ENCODE measurements at places on chromosomes 12 and 14.

- H3K36me3 ChIP-seq, result no peaks in the 10 kb centered on the region
- DNase-seq, result no peak
- H3K27ac ChIP-seq, result no peak overlapping the region
- no peak overlapping the region for H3K4me3 ChIP-seq
- no peaks in the 10 kb centered on the region for H3K4me1 ChIP-seq
Measured at GRCh38 chr12:52805739-52806138, 8.2 kb downstream of the KRT4 start.

DNA sequence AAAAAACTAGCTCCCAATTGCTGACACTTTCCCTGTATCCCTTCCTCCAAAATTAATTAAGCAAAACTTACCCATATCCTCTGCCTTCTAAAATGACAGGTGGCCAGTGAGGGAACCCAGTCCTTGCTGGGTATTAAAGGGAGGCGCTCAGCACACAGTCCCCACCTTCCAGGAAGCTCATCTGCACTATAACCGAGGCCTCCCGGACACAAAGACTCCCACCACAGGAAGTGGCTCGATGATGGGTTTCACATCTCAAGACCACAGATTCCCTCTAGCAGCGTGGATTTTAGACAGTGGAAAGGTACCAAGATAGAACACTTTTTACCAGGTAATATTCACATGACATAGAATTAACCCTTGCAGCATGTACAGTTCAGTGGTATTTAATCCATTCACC is 126.8 kb upstream of the NCOR2 start:
- H3K4me1 ChIP-seq, result peaks cover 43% of the 10 kb centered on the region
- H3K27me3 ChIP-seq, result no peaks in the 10 kb centered on the region
- no peak overlapping the region for H3K27ac ChIP-seq
- no peak overlapping the region for H3K4me3 ChIP-seq
- DNase-seq, result no peak
- H3K36me3 ChIP-seq, result no peaks in the 10 kb centered on the region

GRCh38 chr14:23286902-23287479 is 1.1 kb upstream of the HOMEZ start:
- no peaks in the 10 kb centered on the region for H3K27me3 ChIP-seq
- no peaks in the 10 kb centered on the region for H3K36me3 ChIP-seq
- H3K4me3 ChIP-seq, result peak overlapping the region; percentile 94
- peak overlapping the region; percentile 97 for H3K27ac ChIP-seq
- peaks cover 6% of the 10 kb centered on the region for H3K4me1 ChIP-seq
- no peak for DNase-seq

DNA sequence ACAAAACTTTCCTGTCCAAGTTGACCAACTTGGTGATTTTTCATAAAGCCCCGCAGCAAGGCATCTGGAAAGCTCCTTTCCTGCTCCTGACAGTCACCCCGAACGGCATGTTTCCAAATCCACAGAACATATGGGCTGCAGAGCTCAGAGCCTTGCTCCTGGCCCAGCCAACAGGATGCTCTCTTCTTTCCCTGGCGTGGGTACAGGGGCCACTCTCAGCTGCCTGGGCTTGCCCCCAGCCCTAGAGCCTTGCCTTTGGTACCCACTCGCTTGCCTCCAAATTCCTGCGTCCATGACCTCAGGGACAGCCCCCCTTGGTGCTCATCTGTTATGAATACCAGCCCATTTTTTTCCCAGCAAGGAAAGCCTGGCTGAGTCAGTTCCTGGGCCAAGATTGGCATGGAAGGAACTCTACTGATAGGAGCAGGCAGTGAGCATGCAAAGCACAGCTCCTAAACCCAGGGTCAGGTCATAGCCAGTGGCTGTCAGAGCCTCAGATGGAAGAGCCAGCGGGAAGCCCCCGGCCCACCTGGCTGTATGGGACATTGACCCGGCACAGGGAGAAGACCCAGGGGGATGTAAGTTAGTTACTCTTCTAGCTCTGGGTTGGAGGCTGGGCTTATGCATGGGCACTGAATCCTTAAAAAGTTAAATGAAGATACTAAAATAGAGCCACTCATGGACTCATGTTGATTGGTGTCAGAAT is 105.3 kb upstream of the RTL1 start:
- no peak overlapping the region for H3K27ac ChIP-seq
- H3K36me3 ChIP-seq, result no peaks in the 10 kb centered on the region
- H3K4me3 ChIP-seq, result no peak overlapping the region
- no peaks in the 10 kb centered on the region for H3K4me1 ChIP-seq
- no peak for DNase-seq
- no peaks in the 10 kb centered on the region for H3K27me3 ChIP-seq

DNA sequence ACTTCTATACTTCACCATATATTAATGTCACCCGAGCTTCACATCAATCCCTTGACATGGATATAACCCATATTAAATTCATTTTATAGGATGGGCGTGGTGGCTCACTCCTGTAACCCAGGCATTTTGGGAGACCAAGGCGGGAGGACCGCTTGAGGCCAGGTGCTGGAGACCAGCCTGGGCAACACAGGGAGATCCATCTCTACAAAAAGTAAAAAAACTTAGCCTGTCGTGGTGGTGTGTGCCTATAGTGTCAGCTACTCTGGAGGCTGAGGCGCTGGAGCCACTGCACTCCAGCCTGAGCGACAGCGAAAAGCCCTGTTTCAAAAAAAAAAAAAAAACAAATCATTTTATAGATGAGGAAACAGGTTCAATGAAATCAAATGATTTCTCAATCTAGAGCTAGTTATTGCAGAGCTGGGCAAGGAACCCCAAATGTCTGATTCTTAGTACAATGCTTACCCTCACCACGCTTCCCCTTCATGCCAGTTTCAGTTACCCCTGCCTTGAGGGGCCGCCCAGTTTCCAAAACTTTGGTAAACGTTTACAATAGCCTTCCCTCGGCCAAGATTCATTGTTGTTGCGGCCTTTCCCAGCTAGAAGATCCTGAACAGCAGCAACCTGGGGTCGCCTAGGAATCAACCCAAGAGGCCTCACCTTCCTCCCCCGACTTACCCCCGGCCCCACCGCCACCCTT is 751 bp downstream of the PSMB5 start:
- no peaks in the 10 kb centered on the region for H3K27me3 ChIP-seq
- peak overlapping the region; percentile 99 for H3K4me3 ChIP-seq
- peaks cover 9% of the 10 kb centered on the region for H3K4me1 ChIP-seq
- H3K36me3 ChIP-seq, result peaks cover 17% of the 10 kb centered on the region
- peak overlapping the region; percentile 95 for H3K27ac ChIP-seq
- no peak for DNase-seq

DNA sequence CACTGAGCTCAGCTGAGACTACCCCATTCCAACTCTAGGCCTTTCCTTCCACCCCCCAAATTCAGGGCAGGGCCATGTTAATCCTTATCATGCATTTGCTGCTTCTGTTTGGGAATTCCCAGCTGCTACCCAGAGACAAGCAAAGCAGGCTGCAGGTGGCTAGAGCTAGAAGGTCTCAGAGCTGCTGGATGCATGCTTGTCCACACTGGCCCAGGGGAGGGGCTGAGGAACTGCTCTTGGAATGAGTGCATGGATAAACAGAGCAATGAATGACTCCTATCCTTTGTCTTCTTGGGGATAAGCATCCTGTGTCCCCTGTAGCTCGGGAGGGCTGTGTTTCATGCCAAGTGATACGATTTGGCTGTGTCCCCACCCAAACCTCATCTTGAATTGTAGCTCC is 136.8 kb upstream of the NOS1 start:
- DNase-seq, result no peak
- no peak overlapping the region for H3K27ac ChIP-seq
- no peaks in the 10 kb centered on the region for H3K36me3 ChIP-seq
- H3K27me3 ChIP-seq, result no peaks in the 10 kb centered on the region

DNA sequence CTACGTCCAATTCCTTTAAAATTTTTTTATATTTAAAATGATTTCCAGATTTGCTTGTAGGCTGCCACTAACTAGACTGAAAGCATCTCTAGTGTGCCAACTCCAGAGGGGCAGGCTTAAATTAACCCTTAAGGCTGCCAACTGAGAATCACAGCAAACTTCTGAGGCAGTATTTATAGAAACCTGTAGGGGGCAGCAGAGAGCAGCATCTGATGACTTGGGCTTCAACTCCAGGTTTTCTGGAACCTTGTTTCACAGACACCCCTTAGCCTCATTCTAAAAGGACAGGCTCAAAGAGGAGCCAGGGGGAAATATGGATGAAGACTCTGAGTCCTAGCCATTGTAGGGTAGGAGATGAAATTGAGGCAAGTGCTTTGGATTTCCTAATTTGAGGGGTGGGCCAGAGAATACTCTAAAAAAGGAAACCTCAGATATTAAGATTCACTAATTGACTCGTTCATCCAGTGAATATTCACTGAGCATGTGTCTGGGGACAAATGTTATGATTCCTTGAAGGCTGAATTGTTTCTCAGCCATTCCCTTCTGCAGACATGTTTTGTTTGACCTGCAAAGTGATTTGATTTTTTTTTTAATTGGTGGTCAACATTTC is 63.3 kb upstream of the HSPB8 start:
- H3K36me3 ChIP-seq, result no peaks in the 10 kb centered on the region
- H3K27me3 ChIP-seq, result no peaks in the 10 kb centered on the region
- no peaks in the 10 kb centered on the region for H3K4me1 ChIP-seq
- H3K4me3 ChIP-seq, result no peak overlapping the region
- no peak for DNase-seq

GRCh38 chr12:13777374-13777773 is 204.0 kb downstream of the GRIN2B start:
- no peak overlapping the region for H3K27ac ChIP-seq
- no peak for DNase-seq
- H3K4me1 ChIP-seq, result no peaks in the 10 kb centered on the region
- no peaks in the 10 kb centered on the region for H3K27me3 ChIP-seq
- H3K36me3 ChIP-seq, result no peaks in the 10 kb centered on the region

GRCh38 chr12:124443931-124444712 is 123.3 kb downstream of the NCOR2 start:
- H3K4me1 ChIP-seq, result peaks cover 36% of the 10 kb centered on the region
- no peak overlapping the region for H3K4me3 ChIP-seq
- no peaks in the 10 kb centered on the region for H3K27me3 ChIP-seq
- H3K27ac ChIP-seq, result no peak overlapping the region
- no peak for DNase-seq

DNA sequence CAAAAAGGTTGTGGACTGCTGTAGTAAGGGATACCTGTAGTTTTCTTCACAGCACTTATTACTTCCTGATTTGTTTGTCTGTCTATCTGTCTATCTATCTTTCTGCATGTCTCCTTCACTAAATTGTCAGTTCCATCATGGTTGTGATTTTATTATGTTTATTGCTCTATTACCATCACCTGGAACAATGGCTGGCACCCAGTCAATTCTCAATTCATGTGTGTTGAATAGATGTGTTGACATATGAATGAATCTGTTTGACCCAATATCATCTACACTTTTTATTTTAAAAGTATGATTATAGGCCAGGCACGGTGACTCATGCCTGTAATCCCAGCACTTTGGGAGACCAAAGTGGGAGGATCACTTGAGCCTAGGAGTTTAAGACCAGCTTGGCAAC is 224.4 kb downstream of the NUBPL start:
- H3K4me1 ChIP-seq, result no peaks in the 10 kb centered on the region
- DNase-seq, result no peak
- H3K27ac ChIP-seq, result no peak overlapping the region
- no peaks in the 10 kb centered on the region for H3K36me3 ChIP-seq
- no peak overlapping the region for H3K4me3 ChIP-seq

DNA sequence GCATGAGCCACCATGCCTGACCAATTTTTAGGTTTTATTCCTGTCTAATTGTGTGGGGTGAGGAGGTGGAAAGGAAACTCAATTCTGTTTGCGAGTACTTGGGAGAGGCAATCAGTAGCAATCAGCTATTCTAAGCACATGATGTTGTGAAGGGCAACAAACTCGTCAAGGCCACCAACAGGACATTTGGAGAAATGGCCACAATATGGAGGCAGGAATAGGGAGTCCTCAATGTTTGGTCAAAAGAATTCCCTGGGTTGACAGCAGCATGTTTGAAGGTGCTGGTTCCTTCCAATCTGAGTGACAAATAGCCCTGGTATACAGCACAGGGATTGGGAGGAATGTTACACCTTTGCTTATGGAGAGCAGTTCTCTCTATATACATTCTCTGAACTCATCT is 32.7 kb upstream of the USP44 start:
- H3K4me3 ChIP-seq, result no peak overlapping the region
- DNase-seq, result no peak
- no peaks in the 10 kb centered on the region for H3K36me3 ChIP-seq
- H3K4me1 ChIP-seq, result no peaks in the 10 kb centered on the region

DNA sequence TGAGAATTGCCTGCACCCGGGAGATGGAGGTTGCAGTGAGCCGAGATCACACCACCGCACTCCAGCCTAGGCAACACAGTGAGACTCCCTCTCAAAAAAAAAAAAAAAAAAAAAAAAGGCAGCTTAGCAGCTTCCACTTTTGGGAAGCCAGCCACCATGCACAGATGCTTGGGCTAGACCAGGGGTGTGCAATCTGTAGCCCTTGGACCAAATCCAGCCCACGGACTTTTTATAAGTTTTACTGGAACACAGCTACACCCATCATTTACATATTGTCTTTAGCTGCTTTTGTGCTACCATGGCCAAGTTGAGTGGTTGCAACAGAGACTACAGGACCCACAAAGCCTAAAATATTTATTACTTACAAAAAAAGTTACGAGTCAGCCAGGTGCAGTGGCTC is 6.7 kb downstream of the CIT start:
- H3K27ac ChIP-seq, result no peak overlapping the region
- DNase-seq, result no peak
- no peaks in the 10 kb centered on the region for H3K4me1 ChIP-seq
- H3K27me3 ChIP-seq, result no peaks in the 10 kb centered on the region
- H3K4me3 ChIP-seq, result no peak overlapping the region
- no peaks in the 10 kb centered on the region for H3K36me3 ChIP-seq

GRCh38 chr14:32054536-32054935 is 22.6 kb upstream of the ARHGAP5 start:
- no peak for DNase-seq
- no peaks in the 10 kb centered on the region for H3K36me3 ChIP-seq
- H3K27ac ChIP-seq, result no peak overlapping the region
- no peaks in the 10 kb centered on the region for H3K27me3 ChIP-seq
- no peak overlapping the region for H3K4me3 ChIP-seq
- H3K4me1 ChIP-seq, result no peaks in the 10 kb centered on the region

- no peak overlapping the region for H3K27ac ChIP-seq
- H3K36me3 ChIP-seq, result no peaks in the 10 kb centered on the region
- H3K4me3 ChIP-seq, result no peak overlapping the region
- DNase-seq, result no peak
- H3K27me3 ChIP-seq, result no peaks in the 10 kb centered on the region
Measured at GRCh38 chr12:768434-768833, 16.1 kb downstream of the WNK1 start.

GRCh38 chr12:16833376-16834015 is 227.5 kb upstream of the LMO3 start:
- DNase-seq, result no peak
- H3K4me3 ChIP-seq, result no peak overlapping the region
- no peaks in the 10 kb centered on the region for H3K4me1 ChIP-seq
- H3K27ac ChIP-seq, result no peak overlapping the region
- H3K36me3 ChIP-seq, result no peaks in the 10 kb centered on the region

GRCh38 chr12:75560167-75560566 is 48.8 kb upstream of the KRR1 start:
- no peak overlapping the region for H3K27ac ChIP-seq
- H3K4me1 ChIP-seq, result no peaks in the 10 kb centered on the region
- H3K27me3 ChIP-seq, result no peaks in the 10 kb centered on the region
- no peaks in the 10 kb centered on the region for H3K36me3 ChIP-seq

GRCh38 chr14:75995372-75996041 is 9.9 kb downstream of the IFT43 start:
- H3K27ac ChIP-seq, result peak overlapping the region; percentile 92
- no peaks in the 10 kb centered on the region for H3K27me3 ChIP-seq
- peaks cover 5% of the 10 kb centered on the region for H3K36me3 ChIP-seq

GRCh38 chr14:61493239-61493638 is 171.9 kb downstream of the PRKCH start:
- H3K4me1 ChIP-seq, result peaks cover 11% of the 10 kb centered on the region
- no peak overlapping the region for H3K27ac ChIP-seq
- no peaks in the 10 kb centered on the region for H3K27me3 ChIP-seq
